ENCODE measurements at places on chromosomes 4 and X.
A peak's percentile ranks its signal among the peaks of the same experiment; 100 is the strongest.

DNA sequence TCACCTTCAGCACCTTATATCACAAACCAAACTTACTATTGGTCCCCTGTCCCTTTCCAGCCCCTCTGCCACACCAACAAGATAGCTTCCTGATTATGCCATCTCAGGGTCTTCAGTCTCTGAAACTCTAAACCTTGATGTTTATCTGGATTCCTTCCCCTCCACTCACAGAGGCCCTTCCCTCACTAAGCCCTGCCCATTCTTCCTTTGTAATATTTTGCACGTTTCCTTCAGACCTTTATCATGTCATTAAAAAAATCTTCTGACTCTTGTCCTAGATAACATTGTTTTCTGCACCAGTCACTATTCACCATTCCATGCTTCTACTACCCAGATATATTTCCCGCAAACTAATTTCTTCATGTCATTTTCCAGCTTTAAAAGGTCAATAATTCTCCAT, 17.7 kb upstream of the CEP135 start:
- DNase-seq: no peak

DNA sequence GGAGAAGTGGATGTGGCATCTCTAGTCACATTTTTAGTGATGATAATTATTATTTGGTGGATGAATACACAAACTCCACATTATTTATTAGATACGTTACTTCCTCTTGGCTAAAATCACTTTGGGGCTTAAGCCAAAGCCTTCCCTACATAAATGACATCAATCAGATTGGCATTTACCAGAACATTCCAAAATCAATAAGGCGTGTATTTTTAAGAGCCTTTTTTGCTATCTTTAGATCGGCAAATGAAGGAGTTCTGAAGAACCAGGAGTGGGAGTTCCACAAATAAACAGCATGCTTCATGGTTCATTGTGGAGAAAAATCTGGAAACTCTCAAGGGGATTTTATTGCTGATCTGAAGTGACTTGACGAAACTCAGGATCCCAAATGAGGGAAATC, 89.7 kb downstream of the AMELX start:
- no peak for DNase-seq

GRCh38 chr4:37741564-37741963, 55.4 kb upstream of the RELL1 start:
- DNase-seq: no peak

- DNase-seq: no peak
Observed at GRCh38 chrX:115960440-115961084, 210.0 kb upstream of the AGTR2 start.

GRCh38 chr4:134747108-134747805, 545.7 kb upstream of the PABPC4L start:
- DNase-seq: peak; percentile 7

DNA sequence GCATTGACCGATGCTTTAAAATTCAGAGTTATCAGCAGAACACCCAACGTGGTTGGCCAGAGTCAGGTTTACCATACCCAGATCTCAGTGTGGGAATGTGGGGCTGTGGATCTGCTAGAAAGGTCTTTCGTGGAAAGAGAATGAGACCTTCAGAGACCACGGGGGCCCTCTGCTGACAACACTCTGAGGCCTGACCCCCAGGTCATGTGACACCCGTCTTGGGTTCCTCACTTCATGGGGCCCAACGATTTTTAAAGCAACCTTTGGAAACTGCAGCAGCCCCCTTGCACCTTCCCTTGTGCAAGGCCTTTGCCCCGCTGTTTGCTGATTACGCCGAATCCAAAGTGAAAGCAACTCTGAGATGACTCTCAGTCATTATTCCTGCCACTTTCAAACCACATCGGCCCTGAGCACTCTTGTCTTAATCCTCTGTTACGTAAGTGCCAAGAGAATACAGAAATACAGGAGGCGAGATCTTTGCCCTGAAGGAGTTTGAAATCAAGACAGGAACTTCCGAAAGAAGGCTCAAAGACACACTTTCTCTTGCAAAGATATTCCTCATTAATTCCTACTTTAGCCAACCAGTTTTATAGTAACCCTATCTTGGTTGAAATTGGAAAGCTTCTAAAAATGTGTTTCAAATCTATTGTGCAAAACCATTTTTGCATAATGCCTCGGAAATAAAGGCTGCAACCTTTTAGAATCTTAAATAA, 88.3 kb downstream of the EVC2 start:
- DNase-seq: peak; percentile 67

DNA sequence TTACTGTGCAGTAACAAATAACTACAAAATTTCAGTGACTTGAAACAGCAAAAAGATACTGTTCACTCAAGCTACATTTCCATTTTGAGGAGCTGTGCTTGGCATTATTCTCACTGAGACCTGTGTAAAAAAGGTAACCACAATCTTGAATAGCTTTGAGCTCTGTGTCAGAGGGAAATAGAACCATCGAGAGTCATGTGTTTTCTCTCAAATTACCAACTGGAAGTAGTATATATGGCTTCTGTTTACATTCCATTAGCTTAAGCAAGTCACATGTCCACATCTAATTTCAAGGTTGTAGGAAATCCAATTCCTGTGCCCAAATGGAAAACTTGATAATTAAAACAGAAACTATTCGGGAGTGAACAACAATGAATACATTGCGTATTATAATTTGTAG, 82.9 kb upstream of the BANK1 start:
- no peak for DNase-seq

GRCh38 chrX:55489314-55490009, at the start of gene USP51:
TSS of gene USP51 (minus strand) at chrX:55489848. CDS start at chrX:55488939, 909 bp downstream.
- DNase-seq: peak; percentile 62

DNA sequence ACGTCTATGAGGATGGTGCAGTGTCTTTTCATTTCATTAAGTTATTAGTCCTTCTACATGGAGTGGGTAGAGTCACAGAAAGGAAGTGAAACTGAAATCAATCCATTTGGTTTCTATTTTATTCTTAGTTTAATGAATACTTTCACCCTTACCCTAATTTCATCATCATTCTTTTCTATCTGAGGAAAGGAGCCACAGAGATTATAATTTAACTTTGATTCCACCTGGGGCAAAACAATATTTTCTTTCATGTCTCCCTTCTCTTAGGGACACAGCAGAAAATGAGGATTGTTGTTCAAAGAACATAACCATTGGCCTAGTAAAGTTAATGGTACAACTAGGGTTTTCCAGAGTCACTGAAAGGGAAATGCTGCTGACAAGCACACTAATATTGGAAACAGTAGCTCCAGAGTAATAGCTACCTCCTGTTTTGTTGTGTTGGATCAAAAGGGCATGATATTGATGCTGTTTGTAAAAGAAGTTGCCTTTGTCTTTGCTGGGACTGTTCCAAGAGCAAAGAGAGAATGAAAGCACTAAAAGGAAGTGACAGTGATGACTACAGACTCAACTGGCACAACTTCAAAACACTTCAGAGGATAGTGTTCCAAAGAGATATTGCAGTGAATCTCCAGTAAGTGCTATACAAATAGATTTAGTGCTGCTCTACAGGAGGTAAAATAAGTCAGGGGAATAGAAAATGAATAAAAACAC, 247.1 kb upstream of the PITX2 start:
- DNase-seq: no peak

DNA sequence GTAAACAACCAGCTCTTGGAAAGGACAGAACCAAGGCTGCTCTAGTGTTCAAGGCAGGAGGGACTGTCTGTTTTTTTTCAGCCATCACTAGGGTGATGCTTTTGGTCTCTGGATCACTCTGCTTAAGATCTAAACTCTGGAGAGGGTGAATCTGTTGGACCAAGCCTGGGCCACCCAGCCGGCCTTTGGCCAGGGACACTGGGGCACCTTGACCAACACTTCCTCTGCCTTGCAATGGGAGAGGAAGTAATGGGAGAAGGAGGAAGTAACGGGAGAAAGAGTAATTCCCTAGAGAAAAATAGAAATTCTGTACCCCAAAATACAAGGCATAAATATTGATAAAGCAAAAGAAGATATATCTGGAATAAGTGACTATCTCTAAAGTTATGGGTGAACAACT, 12.9 kb downstream of the CHRNA9 start:
- no peak for DNase-seq

GRCh38 chr4:180809439-180809838, 1433.8 kb upstream of the TENM3 start:
- no peak for DNase-seq

DNA sequence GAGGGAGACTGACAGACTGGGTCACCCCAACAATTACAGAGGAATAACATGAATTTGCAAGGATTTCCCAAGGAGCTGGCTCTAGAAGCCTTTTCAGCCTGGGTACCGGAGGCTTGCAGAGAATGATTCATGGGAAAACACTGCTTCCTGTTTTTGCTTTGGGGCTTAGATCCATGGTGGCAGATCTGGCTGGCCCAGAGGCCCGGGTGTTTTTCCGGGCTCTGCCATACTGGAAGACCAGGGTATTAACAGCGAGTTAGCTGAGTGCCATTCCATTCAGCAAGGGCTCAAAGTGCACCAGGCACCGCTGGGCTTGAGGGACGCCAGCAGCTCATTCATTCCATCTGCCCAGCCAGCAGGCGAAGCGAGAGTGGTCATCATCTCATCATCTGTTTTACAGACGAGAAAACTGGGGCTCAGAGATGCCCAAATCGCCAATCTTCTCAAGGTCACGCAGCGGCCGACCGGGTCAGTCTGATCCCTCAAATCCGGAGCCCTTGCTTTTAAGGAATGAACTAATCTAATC, 1.3 kb downstream of the WDR1 start:
- peak; percentile 62 for DNase-seq

GRCh38 chr4:3212391-3213105, 36.4 kb upstream of the MSANTD1 start:
- DNase-seq: no peak

- no peak for DNase-seq
Observed at GRCh38 chrX:100120956-100121355, 289.1 kb downstream of the PCDH19 start.

DNA sequence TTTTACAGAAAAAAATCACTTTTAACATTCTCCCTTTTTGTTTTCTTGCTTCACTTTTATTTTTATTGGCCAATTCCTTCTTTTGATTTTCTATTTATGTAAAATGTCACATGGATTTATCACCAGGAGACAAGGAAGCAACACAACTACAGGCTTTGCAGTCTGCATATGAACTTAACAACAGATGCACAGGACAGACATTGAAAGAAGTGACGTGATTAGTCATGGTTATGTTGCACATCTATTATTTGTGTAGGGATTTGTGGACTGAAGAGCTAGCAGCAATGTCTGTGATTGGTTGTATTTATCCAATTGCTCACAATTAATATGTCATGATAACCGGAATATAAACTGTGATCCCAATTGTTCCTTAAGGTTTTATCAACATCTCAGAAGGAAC, 147.8 kb upstream of the KLF3 start:
- no peak for DNase-seq

DNA sequence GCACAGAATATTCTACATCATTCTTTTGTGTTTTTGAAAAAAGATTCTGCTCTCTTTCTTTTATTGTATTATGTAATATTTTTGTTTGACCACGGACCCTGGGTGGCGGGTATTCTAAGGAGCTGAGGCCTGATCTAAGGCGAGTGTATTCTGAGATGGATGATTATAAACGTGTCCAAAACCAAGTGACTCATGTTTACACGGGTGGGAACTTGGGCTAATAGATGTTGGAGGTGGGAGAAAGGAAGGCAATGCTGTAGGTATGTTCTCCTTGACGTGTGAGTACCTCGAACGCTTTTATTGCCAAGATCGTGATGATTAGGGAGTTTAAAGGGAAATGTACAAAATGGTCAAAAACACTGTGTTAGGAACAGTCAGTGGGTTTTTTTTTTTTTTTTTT, 188.9 kb upstream of the FAT1 start:
- DNase-seq: no peak

GRCh38 chr4:101279377-101279871, 67.9 kb downstream of the PPP3CA start:
- DNase-seq: no peak

DNA sequence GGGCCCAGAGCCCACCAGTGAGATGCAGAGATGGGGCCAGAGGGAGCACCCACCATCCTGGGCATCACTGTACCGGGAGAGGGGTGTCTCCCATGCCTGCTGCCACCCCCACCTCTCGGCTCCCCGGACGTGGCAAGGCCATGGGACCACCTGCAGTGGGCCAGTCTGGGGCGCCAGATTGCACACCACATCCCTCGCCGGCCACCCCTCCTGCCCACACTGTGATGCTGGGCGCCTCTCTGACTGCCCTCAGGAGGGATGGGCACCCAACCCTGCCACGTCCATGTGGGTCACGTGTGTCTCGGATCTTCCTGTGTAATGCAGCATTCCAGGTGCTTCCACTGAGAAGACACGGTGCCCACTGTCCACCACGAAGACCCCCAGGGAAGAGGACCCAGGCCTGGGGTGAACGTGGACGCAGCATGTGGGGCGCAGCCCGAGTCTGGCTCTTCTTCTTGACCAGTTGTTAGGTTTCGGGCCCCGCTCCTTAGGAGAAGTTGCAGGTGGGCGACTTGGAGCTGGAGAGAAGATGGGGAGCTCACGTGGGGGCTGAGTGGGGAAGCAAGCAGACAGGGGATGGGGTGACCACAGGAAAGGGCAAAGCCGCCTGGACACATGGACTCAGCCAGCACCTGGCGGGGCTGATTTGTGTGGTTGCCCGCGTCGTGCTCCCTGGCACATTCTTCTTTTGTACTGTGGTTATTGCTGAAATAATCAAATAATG, 47.7 kb downstream of the ZFYVE28 start:
- DNase-seq: no peak

- DNase-seq: no peak
Observed at GRCh38 chrX:150688911-150689451, 4.2 kb upstream of the MTMR1 start.

GRCh38 chr4:84957514-84958420, 8.7 kb downstream of the WDFY3 start:
- no peak for DNase-seq

DNA sequence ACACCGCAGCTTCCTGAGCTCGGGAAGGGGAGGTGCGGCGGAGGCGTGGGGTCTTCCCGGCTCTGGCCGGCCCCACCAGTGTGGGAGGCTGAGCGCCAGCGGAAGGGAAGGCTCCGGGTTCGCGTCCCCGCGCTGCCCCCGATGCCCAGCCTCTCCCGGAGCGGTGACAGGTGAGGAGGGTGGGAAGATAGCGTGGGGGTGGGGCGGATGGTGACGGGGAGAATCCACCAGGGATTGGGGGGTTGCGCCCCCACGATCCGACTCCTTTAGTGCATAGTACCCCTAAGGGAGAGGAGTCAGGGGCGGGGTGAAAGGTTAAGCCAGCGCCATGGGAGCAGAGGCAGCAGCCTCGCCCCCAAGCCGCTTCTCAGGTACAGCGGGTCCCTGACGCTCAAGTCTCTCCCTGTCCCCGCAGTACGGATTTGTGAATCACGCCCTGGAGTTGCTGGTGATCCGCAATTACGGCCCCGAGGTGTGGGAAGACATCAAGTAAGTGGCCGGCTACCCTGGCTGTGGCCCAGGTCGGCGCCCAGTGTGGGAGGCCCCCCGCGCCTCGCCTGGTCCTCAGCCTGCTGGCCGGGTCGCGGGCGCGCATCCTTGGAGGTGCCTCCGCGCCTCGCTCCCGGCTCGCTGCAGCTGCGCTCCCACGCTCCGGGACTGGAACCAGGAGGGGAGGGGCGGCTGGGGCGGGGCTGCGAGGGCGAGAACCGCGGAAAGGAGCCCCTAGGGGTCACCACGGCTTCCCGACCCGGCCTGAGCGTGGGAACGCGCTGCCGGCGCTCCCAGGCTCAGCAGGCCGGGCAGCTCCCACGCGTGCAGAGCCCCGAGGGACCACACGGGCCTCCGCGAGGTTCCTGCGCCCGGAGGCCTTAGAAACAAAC, 791 bp downstream of the GUCY1B1 start:
- peak; percentile 45 for DNase-seq
